ENCODE measurements at places on chromosomes 11 and 22.

- DNase-seq, result no peak
These were observed 73.5 kb downstream of the BRD1 start for GRCh38 chr22:49753961-49754695.

GRCh38 chr11:839875-840617 lies 2.3 kb downstream of the POLR2L start:
- no peak for DNase-seq

GRCh38 chr11:36164506-36165250 lies 124.5 kb downstream of the COMMD9 start:
- no peak for DNase-seq

DNA sequence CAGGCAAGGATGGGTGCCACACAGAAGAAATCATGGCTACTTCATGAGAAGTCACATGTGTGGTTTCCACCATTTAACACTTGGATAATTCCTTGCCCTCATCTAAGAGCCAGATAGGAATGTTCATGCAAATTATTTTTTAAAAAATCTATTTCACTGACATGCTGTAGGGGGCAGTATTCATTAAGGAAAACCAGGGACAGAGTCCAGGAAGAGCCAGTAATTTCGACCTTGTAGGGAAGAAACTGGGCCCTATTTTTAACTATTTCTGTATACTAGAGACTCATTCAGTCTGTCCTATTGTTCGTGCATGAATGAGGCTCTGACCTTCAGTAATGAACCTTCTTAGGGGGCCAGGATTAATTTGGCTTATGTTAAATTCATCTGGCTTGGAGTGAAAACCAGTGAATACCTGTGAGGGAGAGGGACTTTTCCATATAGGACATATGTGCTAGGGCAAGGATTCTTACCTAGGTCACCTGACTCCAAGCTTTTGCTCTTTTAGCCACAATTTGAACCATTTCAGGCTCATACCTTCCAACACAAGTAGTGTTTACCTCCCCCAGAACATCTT lies 192.7 kb downstream of the NAV2 start:
- DNase-seq, result no peak

GRCh38 chr11:100793525-100793924 lies 106.4 kb downstream of the ARHGAP42 start:
- no peak for DNase-seq

Measured in right renal pelvis (tissue), 4 donors.